NCI-H1930 (cell line): ENCODE measurements at places on chromosomes 13 and 19.

- no peak for DNase-seq
Measured at GRCh38 chr19:45050036-45050435, 11.2 kb downstream of the CLASRP start.

DNA sequence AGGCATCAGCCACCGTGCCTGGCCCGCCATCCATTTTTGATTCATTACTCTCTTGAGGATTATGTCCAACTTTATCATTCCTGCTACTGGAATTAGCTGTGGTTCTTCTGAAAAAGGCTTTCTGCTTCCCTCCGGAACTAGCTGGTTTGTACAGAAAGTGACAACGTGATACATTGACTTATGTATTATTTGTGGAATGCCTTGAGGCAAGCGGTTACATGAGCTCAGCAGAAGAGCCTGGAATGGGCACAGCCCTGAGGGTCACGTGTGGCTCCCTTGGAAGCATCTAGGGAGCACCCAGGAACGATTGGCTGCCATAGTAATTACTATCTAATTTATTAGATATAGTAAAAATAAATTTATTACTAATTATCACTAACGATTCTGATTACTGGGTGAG, 14.4 kb upstream of the RETN start:
- DNase-seq: no peak

DNA sequence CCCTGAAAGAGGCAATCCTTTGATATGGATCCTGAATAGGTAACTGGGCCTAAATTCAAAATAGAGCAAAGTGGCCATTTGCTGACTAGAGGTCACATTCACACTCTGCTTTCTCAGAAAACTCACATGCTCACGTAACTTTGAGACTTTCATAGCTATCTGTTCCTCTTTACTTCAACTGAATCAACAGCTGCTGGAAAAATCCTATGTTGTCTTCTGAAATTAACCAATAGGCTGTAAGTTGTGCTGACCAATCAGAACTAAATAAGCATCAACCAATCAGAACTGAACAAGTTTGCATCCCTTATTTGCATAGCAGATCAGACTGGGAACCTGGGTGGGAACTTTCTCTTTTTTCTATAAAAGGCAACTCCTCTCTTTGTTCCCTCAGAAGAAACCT, 24.0 kb upstream of the TBC1D4 start:
- no peak for DNase-seq

- no peak for DNase-seq
Measured at GRCh38 chr13:110816500-110816899, 98.4 kb downstream of the ANKRD10 start.

GRCh38 chr19:42401365-42402303, 11.5 kb upstream of the CNFN start:
- peak; percentile 88 for DNase-seq

- DNase-seq: no peak
Measured at GRCh38 chr13:50812242-50812641, 31.2 kb downstream of the DLEU7 start.

DNA sequence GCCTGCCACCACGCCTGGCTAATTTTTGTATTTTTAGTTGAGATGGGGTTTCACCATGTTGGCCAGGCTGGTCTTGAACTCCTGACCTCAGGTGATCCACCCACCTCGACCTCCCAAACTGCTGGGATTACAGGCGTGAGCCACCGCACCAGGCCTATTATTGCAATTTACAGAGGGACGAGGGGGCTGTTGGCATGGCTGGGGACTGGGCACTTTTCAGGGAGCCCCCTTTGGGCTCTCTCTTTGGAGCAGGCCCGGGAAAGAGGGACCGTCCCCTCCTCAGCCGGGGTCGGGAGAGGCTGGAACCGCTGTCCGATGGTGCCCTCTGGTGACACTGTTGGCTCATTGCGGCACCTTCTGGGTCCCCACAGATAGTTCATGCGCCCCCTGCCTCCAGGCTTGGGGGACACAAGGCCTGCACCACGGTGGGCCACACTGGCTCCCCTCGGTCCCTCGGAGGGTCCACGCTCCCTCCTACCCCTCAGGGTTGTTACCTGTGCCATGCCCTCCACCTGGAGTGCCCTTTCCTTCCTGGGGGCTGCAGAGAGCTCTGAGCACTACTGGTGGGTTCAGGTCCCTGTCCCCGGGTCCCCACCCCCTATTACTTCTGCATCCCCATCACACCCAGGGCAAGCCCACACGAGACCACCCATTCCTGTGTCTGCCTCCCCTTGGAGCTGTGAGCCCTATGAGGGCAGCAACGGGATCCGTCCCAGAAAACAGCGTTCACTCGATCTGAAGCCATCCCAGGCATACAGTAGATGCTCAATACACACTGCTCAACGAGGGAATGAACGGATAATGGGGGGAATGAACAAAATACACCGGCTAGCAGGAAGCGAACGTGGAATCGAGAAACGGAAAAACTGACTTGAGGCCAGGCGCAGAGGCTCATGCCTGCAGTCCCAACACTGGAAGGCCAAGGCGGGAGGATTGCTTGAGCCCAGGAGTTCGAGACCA, 12.5 kb downstream of the FEM1A start:
- peak; percentile 9 for DNase-seq

- DNase-seq: no peak
Measured at GRCh38 chr13:109963960-109964563, 177.7 kb upstream of the IRS2 start.

DNA sequence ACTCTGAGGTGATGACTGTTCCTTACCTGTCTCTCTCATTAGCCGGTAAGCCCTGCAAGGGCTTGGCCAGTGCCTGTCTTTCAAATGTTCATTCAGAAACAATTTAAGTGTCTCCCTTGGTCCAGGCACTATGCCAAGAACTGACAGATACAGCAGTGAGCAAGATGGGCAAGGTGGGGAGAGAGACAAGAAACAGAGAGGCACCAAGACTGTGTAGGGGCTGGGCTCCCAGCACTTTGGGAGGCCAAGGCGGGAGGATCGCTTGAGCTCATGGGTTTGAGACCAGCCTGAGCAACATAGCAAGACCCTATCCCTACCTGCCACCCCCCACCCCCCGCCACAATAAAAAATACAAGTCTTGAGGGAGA, 1.3 kb upstream of the CCNE1 start:
- no peak for DNase-seq

DNA sequence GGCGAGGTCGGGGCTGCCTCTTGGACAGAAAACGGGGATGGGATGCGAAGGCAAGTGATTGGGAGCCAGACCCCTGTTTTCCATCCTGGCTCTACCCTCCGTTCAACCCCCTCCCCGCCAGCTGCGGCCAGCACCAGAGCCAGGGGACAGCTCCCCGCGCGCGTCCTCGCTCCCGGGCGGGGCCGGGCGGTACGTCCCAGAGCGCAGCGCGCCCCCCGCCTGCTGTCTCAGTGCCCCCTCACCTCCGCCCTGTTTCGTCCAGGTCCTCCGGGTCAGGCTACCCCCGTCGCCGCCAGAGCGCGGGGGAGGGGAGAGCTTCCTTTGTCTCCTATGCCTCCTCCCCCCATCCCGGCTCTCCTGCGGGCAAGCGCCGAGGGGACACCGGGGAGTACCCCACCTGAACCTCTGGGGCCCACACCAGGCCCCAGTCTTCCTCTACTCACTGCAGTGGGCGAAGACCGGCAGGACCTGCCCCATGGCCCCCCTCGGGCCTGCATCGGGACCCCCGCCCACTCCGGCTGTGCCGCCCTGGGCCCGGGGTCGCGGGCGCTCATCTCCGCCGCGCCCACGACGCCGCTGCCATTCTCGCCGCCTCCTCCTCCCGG, 396 bp downstream of the RTN2 start:
- no peak for DNase-seq

- DNase-seq: no peak
Measured at GRCh38 chr13:40485611-40486517, 180.6 kb downstream of the FOXO1 start.

- DNase-seq: no peak
Measured at GRCh38 chr19:27775395-27775794, 1437.6 kb downstream of the UQCRFS1 start.

GRCh38 chr19:5293612-5294378, 46.8 kb downstream of the PTPRS start:
- DNase-seq: no peak

GRCh38 chr19:12346896-12347295, 13.5 kb upstream of the ZNF563 start:
- DNase-seq: no peak

GRCh38 chr13:47036294-47037008, 139.6 kb upstream of the HTR2A start:
- no peak for DNase-seq

DNA sequence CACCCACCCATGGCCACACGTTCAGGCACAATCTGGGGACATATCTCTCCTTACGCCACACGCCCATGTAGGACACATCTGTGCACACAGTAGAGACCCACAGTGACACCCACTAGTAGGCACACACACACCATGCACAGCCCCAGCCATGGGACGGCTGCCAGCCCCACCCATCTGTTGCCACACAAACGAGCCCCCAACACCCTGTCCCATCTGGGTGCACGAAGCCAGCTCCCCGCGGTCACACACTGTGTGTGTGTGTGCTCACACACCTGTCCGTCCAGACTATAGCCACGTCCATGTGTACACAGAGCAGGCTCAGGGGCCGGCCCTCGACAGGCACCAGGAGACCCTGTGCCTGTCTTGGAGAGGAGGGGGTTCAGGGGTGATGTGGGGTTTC, 10.6 kb downstream of the ERFL start:
- DNase-seq: no peak

GRCh38 chr13:91580749-91581148, 182.3 kb downstream of the GPC5 start:
- DNase-seq: no peak

- DNase-seq: no peak
Measured at GRCh38 chr13:40192452-40192851, 474.0 kb downstream of the FOXO1 start.

GRCh38 chr13:93951108-93951507, 528.4 kb downstream of the DCT start:
- DNase-seq: no peak
